ENCODE measurements at places on chromosomes 2 and 18. TPM values are rescaled to one million over a fixed set of nuclear protein-coding genes. Genes with fewer than 3 reads are reported as not detected.

The ATAD2B gene
- 33.3 TPM for total RNA-seq

The MRO gene
- total RNA-seq: 0.03 TPM

The SPATA3 gene
- not detected for total RNA-seq

The GPR35 gene
- total RNA-seq: 0.30 TPM

The PLGLB2 gene
- total RNA-seq: 0.40 TPM

The EPG5 gene
- total RNA-seq: 6.5 TPM

The PROC gene
- total RNA-seq: not detected

The CXCR1 gene
- not detected for total RNA-seq

The APLF gene
- 4.6 TPM for total RNA-seq

The CCDC74B gene
- total RNA-seq: 2.2 TPM

The WDSUB1 gene
- 7.9 TPM for total RNA-seq

The PLEK gene
- total RNA-seq: 0.10 TPM

The NEU2 gene
- total RNA-seq: not detected

The CFAP65 gene
- total RNA-seq: not detected

All from SJCRH30 (cell line).